Peyer's patch (tissue), 4 donors: ENCODE measurements at places on chromosomes 6 and 20. TPM values are rescaled to one million over a fixed set of nuclear protein-coding genes. Genes with fewer than 3 reads are reported as not detected.
A peak's percentile ranks its signal among the peaks of the same experiment; 100 is the strongest.

Gene ADGRF4
- total RNA-seq, result not detected

GRCh38 chr20:600141-600540, 10.0 kb downstream of the TCF15 start:
- no peak for DNase-seq

DNA sequence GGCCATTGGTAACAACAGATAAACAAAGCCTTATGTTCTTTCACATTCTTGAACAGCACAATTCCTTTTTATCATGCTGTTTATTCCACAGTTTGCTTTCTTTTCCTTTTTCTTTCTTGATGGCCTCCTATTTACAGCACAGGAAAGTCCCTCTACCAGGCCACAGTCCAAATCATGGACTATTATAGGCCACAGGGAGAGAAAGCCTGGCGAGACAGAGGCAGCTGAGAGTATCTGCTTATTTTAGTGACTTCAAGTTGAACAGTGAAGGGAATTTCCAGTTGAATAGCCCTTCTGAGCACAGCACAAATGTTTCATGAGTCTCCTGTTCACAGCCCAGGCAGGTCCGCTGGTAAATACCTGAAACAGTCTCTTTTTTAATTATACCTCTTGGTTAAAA, 263.7 kb upstream of the ARID1B start:
- DNase-seq, result no peak

DNA sequence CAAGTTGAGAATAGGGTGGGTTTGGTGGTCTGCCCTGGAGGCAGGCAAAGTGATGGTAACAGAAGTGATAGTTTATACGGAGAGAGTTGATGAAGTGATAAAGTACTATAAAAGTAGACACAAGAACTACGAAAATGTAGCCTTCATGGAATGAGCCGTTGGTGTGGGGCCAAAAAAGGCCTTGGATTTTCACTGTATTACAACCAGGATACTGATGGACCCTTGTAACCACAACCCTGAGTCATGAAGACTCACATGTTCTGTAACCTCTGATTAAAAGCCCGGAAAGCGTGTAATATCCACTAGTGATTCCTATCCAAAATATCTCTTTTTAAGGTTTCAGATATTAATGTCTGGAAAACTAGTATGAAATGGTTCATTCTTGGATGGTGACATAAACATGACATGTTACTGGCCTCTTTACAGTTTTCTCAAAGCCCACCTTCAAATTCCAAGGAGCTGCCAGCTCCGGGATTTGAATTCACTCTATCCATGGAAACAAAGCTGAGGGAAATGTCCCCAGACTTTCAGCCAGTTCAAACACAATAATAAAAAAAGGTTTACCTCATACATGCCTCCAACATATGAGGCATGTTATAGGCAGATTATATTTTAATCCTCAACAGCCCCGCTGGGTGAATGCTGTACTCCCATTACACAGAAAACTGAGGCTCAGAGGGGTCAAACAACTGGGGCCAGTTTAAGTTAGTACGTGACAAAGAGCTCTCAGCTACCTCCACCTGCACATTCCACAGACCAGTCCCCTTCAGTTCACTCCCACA, 55.4 kb downstream of the MRPL14 start:
- DNase-seq, result no peak

- no peak for DNase-seq
Observed at GRCh38 chr6:25537349-25538018, 114.5 kb upstream of the SCGN start.

GRCh38 chr6:45586216-45587171, 208.8 kb upstream of the SUPT3H start:
- DNase-seq, result peak; percentile 58

DNA sequence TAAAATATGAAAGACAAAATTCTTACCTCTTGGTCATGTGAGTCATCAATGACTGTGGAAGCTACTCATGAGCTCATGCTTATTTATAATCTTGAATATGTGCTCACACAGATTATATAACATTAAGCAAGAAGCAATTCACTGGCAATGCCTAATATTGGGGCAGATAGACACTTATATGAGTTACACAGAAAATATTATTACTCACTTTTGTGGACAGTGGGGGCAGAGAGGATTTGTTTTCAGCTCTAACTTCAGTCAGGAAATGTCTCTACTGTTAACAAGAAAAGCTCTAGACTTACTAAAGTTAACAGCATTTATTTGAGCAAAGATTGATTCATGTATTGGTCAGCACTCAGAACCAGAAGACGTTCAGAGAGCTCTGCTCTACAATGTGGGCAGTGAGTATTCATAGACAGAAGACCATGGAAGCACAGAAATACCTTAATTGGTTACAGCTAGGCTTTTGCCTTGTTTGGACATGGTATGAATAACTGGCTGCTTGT, 85.8 kb upstream of the AHI1 start:
- no peak for DNase-seq

Gene LZTS3
- total RNA-seq, result 36.3 TPM

DNA sequence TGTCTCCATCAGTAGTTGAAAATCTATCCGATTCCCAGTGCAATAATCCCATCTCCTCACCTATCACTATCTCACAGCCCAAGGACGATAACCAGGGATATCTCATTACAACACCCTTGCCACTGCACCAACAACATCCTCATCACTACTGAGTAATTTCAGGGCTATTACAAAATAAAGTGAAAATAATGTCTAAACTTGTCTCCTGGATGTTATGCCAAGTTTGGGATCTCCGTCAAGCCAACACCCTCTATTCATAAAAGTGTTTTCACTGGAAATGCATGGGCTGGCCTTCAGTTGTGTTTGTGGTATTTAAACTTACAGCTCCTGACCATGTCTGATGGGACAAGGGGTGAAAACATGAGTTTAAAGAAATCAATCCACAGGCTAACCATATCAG, 42.0 kb upstream of the STMND1 start:
- DNase-seq, result no peak

DNA sequence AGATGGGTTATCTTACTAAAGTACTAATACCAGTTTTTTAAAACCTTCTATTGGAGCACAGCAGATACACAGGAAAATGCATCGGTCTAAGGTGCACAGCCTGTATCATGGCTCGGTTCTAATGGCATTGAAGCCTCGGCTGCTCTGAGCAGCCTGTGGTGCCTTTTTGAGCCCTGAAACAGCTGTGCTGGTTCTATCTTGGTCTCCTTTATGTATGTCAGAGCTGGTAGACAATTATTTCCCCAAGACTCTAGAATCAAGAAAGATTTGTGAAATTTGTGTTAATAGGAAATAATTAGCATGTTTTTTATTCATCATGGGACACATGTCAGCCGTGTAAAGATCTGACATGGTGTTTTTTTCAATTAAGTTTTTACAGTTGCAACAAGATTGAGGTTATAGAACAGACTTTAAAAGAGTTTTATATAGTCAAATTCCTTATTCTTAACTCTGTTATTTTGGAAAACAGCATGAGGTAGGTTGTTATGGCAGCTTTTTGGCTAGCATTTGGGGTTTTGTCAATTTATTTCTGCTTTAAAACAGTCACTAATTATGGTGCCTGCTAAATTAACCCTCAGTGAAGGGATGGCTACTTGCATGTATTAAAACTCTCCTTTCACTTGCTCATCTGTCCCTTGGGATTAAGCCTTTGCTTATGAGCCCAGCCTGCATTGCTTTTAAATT, 40.3 kb upstream of the C20orf144 start:
- no peak for DNase-seq

Gene MCCD1
- total RNA-seq, result not detected

GRCh38 chr20:21498195-21498594, 15.7 kb downstream of the NKX2-2 start:
- DNase-seq, result no peak

DNA sequence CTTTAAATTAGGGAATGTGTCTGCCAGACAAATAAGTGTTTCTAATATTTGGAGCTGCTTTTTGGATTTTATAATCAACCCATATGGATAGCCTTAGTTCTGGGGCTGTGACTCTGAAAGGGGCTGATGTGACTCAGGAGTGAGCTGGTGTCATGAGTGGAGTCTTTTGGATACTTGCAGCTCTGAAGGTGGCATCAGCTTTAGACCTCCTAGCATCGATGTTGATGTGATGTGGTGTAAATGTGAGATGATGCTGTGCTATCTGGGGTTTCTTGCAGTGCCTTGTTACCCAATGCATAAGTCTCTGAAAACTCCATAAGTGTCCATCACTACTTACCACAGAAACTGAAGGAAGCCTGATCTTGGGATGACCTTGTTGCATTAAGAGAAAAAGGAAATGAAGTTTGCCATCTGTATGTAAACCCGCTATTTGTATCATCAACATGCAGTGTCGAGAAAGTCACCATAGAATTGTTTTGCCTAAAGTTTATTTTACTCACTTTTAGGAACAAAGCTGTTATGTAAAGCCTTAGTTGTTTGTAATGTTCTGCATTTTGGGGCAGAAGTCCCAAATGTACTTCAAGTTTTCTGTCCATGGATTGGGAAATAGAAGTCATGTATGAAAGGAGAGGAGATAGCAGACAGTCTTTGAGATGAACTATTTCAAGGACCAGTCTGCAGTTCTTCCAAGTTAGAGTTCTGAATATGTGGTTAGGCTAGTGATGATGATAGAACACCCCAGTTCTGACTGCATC, 8.0 kb downstream of the FOXO3 start:
- DNase-seq, result no peak

- peak; percentile 72 for DNase-seq
Observed at GRCh38 chr6:34055223-34055933, 90.5 kb downstream of the GRM4 start.

DNA sequence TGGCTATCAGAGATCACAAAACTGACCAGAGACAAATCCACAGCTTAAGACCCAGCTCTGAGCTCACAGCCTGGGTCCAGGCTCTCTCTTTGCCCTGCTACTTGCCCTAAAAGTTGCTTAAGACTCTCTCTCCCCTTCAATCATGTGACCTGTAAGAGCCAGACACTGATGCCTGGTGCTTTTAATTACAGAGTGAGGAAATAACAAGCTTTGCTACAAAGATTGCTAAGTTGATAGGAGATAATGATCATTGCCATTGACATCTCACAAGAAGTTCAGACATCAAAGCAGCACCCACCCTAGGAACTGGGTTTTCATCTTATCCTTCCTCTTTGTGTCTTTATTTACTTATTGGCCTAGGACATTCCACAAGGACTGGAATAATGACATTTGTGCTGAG, 125.9 kb upstream of the CD93 start:
- no peak for DNase-seq

DNA sequence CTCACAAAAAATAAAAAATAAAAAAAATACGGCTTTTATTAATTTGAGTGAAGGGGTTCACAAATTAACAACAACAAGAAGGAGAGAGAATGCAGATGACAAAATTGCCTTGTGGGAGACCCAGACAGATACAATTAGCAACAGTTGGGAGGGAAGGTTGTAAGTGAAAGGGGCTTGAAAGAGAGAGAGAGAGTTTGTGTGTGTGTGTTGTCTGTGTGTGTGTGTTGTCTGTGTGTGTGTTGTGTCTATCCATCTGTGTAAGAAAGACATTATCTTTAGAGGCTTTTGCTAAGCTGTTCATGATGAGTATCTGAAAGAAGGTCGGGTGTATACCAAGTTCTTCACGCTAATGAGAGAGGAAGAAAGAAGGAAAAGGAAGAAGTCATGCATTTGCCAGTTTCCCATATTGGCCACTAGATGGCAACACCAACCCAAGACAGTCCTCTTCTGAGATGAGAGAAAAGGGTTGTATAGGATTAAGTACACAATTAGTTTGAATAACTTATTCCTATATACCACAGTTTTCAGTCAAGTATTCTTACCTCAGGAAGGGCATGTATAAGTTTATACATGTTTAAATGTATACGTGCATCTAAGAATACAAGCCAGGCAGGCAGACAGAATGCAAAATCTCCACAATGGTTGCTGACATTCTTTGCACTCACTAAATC, 63.7 kb upstream of the CD2AP start:
- peak; percentile 21 for DNase-seq

Gene SIRPD
- not detected for total RNA-seq

DNA sequence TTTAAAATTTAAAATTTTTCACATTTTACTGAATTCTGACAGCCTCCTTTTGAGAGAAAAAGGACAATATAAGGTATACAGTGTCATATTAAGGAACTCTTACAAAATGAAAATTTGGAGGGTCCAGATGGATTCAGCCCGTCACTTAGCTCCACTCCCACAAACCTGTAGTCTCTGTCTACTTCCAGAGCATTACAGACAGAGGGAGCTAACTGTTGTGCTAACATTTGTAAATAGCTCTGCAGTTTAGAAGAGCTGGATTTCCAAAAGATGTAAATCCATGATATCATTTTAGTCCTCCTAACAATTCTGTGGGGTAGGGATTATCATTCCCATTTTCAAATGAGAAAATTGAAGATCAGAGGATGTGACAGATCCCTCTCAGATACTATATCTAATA, 16.1 kb upstream of the SERINC3 start:
- DNase-seq, result no peak

DNA sequence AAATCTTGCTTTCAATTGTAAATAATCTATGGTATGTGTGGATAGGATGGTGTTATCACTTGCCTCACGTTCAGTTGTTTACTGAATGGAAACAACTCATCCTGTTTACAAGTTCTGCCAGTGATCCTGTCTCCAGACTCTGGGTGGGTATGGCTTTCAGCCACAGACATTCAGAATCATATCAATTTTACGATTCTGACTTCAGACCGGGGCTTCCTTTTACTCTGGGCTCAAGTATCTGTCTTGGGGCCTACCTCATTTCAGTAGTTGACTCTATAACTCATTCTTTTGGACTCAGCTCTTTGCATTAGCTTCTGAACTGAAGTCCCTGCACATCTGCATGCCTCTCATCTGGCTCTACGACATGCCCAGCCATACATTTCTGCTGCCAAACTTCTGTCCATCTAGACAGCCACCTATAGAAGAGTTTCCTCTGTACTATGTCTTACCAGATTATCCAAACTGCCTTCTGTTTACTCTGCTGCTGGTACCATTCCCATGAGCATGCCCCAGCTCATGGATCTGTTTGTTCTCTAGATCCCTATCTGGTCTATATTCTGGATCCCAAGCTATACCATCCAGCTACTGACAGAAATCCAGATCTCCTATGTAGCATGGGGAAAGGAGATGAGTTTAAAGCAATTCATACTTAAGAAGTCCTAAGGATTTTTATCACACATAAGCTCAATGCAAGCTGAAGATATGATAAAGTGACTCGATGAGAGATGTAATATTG, 34.3 kb downstream of the FYN start:
- no peak for DNase-seq

Gene SOBP
- total RNA-seq, result 2.0 TPM

GRCh38 chr20:42267793-42268384, 649.7 kb upstream of the CHD6 start:
- DNase-seq, result no peak

Gene TRIM15
- 19.8 TPM for total RNA-seq

DNA sequence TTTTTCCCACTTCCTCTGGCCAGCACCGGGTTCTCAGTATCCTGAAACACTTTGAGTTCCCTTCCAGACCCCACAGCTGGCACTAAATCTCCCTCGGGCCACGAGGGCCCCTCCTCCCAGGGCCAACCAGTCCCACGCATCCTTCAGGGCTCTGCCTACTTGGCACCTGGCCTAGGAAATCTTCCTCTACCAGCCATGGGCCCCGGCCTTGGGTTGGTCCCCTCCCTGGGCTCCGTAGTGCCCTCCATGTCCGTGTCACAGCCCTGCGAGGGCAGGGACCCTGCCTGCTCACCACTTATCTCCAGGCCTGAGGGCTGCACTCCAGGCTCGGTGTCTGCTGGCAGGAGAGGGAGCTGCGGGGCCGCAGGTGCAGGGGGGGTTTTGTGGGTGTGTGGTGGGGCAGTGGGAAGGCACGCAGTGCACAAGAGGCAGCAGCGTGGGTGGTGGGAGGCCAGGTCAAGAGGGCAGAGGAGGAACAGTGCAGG, 48.8 kb upstream of the CDH22 start:
- DNase-seq, result no peak

GRCh38 chr20:35663516-35664465, 909 bp downstream of the CPNE1 start:
- peak; percentile 87 for DNase-seq
